NCI-H446 treated with DMSO at 0.1 percent for 48 hours (cell line): ENCODE measurements at places on chromosomes 4 and X.
A peak's percentile ranks its signal among the peaks of the same experiment; 100 is the strongest.

DNA sequence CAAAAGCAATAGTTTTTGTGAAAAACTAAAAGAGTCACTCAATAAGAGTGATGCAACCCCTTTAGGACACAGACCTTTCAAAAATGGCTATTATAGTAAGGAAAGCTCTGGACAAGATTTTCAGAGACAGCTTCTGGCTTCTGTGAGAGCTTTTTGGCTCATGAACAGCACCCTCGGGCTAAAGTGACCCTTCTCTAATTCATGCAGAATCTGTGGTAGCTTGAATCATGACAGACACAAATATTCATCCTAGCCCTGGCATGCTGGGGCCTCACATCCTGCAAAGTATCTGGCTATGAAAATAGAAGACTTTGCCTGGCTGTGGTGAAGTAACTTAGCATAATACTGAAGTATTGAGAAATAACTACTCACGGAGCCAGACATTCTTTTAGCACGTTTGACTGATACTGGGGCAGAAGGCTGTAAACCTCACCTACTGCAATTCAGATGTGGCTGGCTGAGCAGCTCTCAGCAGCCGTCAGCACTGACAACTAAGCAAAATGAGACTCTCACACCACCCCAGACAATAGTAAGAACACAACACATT lies 327.3 kb downstream of the MAPK10 start:
- DNase-seq: peak; percentile 38

DNA sequence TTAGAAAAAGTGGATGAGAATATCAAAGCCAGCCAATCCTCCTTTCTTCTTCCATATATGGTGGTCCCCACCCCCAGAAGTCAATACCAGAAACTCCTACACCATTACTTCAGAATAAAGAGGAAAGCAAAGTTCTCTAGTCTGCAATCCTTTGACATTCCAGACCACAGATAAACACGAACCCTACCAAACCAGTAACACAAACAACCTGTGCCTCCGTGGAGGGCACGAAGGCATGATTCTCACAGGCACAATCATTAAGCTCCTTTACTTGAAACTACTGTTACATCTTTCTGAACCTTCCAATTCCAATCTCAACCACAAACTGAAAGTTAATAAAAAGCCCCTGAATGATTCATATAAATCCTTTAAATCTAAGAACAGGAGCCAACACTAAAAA lies 16.3 kb downstream of the MAML3 start:
- DNase-seq: no peak

- DNase-seq: no peak
Observed at GRCh38 chrX:131792789-131793462, 230.2 kb upstream of the STK26 start.

DNA sequence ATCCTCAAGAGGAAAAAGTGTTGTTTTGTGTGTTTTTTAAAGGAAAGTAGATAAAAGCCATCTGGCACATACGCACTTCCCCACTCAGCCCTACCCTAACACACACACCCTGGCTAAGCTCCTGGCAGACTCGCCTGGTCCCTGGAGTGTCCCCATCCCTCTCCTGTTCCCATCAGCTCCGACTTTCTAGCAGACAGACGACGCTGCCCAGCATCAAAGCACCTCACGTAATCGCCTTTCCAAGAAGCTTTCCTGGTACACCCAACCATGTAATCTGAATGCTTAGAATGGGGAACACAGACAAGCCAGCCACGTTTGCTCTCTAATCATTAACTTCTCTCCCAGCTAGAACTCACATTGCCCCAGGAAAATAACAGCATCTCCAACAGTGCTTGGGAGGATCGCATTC lies 116.2 kb downstream of the AFAP1 start:
- no peak for DNase-seq

DNA sequence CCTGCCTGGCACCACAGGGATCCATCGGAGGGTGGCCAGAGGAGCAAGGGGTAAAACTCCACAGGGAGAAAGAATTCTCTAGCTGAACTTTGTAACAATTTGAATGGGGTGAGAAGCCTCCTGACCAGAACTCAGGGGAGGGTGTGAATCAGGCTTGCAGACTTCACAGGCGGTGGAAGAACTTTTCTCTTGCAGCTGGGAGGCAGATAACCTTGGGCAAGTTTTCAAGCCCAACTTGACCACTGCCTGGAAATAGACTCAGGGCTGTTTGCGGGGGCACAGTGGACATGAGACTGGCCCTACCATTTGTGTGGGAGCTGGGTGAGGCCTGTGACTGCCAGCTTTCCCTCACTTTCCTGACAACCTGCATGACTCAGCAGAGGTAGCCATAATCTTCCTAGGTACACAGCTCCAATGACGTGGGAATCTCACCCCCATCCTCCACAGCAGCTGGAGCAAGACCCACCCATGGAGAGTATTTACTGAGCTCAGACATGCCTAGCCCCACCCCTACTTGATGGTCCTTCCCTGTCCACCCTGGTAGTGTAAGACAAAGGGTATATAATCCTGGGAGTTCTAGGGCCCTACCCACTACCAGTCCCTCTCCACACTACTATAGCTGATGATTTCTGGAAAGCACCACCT lies 210.0 kb upstream of the AGTR2 start:
- DNase-seq: no peak

DNA sequence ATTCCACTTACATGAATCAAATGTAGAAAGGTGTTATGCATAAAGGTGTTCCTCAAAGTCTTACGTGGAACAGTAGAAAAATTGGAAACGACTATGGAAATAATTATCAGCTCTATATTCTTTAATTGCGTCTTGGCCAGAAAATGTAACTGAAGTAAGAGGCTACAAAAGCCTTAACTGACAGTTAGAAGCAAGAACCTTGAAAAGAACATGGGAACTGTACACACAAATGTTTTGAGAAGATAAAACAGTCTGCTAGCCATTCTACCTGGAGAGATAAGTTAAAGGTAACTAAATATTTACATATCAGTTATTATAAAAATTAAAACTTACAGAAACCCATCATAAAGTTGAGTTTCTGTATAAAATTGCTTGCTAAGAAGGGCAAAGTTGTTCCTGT lies 172.0 kb upstream of the FTHL17 start:
- no peak for DNase-seq

- DNase-seq: no peak
Observed at GRCh38 chr4:14908635-14909034, 93.6 kb upstream of the CPEB2 start.

- DNase-seq: no peak
Observed at GRCh38 chr4:30950737-30951136, 230.6 kb downstream of the PCDH7 start.

DNA sequence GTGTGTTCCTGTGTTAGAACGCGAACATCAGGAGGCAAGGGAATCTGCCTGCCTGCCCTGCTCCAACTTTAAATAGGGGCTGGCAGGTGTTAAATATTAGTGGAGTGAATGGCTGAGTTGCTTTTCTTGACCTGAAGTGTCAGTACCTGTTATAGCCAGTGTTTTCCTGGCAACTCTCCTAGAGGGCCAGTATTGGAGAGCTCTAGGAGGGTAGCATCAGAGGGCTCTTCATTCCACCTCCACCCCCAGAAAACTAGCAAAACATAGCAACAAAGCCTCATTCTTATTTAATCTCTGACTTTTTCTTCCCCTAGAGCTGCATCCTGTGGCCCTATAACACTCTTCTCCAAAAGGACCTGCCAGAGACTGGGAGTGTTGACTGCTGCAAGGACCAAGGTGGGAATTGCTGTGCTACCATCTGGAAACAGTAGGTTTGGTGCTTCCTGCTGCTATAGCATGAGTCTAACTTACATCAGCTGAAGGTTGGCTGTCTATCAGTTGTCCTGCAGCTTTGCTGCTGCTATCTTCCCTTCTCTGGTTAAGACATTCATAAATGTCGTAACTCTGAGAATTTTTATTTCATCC lies 33.5 kb downstream of the SGMS2 start:
- no peak for DNase-seq

DNA sequence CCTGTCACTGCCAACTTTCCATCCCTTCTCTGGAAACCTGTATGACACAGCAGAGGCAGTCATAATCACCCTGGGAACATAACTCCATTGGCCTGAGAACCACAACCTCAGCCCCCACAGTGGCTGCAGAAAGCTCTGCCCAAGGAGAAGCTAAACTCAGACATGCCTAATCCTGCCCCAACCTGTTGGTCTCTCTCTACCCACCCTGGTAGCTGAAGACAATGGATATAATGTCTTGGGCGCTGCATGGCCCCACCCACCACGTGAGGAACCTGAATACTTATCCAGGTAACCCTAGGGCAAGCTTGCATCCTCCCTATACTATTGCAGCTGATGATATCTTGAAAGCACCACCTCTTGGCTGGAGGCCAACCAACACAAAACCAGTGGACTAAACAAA lies 225.2 kb downstream of the TEX13C start:
- no peak for DNase-seq

DNA sequence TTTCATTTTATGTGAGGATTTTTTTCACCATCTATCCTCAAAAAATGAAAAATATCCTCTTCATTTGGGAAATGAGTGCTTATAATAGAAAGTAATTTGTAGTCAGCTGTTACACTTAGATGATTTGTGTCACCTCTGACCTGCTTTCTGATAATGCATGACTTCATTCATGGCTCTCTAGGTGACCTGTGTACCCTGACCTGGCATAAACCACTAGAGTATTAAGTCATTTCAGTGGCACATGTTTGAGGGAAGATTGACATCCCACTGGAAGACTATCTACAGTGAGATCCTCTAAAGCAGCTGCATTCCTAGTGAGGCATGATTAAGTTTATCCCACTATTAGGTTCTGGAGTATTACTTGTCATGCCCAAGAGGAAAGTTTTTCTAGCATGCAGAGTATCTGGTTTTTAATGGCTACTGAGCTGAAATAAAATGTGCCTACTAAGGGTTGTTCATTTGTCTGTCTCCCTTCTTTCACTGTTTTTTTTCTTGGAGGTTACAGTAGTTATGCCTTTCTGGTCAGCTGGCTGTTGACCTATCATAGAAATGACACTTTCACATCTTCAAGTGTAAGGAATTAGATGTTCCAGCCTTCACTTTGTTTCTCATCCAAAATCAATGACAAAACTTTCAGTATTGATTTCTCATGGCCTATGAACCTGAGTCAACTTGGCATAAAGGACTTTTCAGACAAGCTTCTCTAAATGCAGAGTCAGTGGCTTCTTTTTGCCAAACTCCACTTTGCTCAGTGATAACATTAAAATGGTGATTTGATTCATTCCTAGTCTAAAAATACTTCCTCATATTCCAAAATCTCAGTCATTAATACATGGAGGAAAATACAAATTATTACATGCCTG lies 33.1 kb downstream of the TET2 start:
- no peak for DNase-seq

GRCh38 chr4:163384926-163385325 lies 41.2 kb downstream of the NPY5R start:
- no peak for DNase-seq

- no peak for DNase-seq
Observed at GRCh38 chr4:48042979-48043461, 26.4 kb downstream of the NIPAL1 start.

DNA sequence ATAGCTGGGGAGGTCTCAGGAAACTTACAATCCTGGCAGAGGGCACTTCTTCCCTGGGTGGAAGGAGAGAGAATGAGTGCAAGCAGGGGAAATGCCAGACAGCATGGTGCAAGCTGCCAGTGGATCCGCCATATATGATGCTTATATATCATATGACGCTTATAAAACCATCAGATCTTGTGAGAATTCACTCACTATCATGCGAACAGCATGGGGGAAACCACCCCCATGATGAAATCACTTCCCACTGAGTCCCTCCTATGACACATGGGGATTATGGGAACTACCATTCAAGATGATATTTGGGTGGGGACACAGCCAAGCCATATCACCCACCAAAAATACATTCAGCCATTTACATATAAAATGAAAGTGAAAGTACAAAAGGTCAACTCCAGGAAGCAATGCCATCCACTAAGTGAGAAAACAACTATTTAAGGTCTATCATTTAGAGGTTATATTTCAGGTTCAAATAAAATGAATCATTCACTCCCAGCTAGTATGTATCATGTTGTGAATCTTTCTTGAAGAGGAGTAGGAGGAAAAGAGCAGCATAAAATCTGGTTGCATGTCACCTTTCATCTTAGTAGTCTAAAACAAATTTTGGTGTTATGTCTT lies 20.3 kb upstream of the DYNLT3 start:
- DNase-seq: no peak

DNA sequence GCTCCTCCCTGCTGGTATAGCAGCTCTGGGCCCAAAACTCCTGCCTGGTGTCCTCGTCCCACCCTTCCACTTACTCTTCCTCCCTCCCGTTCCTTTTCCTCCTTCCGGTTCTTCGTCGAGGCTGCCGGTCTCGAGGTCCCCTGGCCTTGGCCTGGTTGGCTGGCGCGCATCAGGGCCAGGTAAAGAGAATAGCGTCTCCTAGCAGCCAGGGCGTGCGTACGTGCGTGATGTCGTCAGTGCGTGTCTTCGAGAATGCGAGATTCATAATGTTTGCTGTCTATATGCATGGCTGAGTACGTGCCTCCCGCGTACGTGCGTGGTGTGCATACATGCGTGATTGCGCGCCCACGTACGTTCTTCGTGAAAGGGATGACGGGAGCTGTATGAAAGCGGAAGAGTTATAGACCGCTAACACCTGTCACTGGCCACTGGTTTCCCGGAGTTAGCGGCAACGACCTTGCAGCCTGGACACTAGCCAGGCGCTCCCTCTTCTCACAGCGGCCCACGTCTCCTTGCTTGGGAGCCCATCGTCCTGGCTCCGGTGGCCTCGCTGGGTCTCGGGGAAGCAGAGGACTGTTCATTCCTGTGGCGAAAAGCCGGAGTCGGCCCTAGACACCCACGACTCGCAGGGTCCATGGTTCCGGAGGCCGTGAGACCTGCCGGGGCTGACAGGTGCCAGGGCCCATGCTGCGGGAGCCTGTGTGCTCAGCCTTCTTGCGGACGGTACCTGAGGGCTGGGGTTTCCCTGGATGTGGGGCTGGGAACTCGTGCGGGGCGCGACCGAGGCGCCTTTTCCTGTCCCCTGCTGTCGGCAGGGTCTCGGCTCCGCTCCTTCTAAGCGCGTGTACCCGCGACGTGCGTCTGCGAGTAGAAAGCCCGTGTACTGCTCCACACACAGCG lies at the start of gene EOLA1:
TSS of gene EOLA1 (plus strand) at position 392 of the 900 bp plus-strand sequence. CDS start 4,619 bp downstream, outside the sequence.
- DNase-seq: peak; percentile 91

DNA sequence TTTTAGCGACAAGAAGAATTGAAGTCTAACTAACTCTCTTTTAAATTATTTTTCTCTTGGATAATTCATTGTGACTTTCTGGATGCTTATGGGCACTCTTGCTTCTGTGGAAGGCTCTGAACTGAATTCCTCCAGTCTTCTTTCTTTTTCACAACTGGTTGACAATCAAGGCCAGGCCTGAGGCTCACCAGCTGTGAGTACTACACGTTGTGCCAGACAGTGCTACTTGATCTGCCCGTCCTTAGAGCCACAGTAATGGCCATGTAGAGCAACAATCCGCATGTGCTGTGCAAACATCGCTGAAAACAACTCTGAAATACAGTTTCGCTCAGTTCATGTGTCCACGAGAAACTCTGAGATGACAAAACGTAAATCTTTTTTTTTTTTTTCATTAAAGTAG lies 1336.3 kb upstream of the AGA start:
- no peak for DNase-seq

GRCh38 chrX:2708592-2709188 lies 17.6 kb downstream of the CD99 start:
- DNase-seq: no peak

- no peak for DNase-seq
Observed at GRCh38 chr4:88599298-88599697, 7.0 kb downstream of the HERC3 start.

GRCh38 chr4:101696276-101697010 lies 94.1 kb upstream of the BANK1 start:
- DNase-seq: no peak

GRCh38 chr4:151569650-151570049 lies 160.7 kb downstream of the FHIP1A start:
- no peak for DNase-seq
